ENCODE measurements at places on chromosomes 6 and 20. TPM values are rescaled to one million over a fixed set of nuclear protein-coding genes. Genes with fewer than 3 reads are reported as not detected.

Gene ENPP3
- total RNA-seq = under 0.01 TPM

Gene DEFB124
- not detected for total RNA-seq

Gene PIM1
- total RNA-seq = 16.2 TPM

Gene PLEKHG1
- total RNA-seq = 0.88 TPM

Gene TINAG
- total RNA-seq = not detected

Gene PLCG1
- 72.4 TPM for total RNA-seq

Gene RIPPLY2
- not detected for total RNA-seq

Gene OR12D3
- not detected for total RNA-seq

Gene STAU1
- 64.8 TPM for total RNA-seq

Gene RBM24
- 1.4 TPM for total RNA-seq

Gene PROKR2
- not detected for total RNA-seq
